ENCODE measurements at places on chromosomes 4 and X. TPM values are rescaled to one million over a fixed set of nuclear protein-coding genes. Genes with fewer than 3 reads are reported as not detected.

ABHD18 gene
- 3.5 TPM for total RNA-seq

EFHC2 gene
- total RNA-seq = 0.10 TPM

AFF2 gene
- 0.24 TPM for total RNA-seq

ADH7 gene
- not detected for total RNA-seq

OTUD6A gene
- total RNA-seq = not detected

ARL9 gene
- total RNA-seq = 0.10 TPM

F8A3 gene
- total RNA-seq = 9.0 TPM

USP17L28 gene
- total RNA-seq = not detected

NXF2 gene
- total RNA-seq = not detected

SASH3 gene
- total RNA-seq = not detected

Data from glomerular endothelial cell (primary cell).